ENCODE measurements at places on chromosomes 11 and 22. TPM values are rescaled to one million over a fixed set of nuclear protein-coding genes. Genes with fewer than 3 reads are reported as not detected.

The SLC5A12 gene
- 0.44 TPM for total RNA-seq

The BCO2 gene
- total RNA-seq = 2.2 TPM

The LARGE2 gene
- total RNA-seq = 67.4 TPM

The MRPL40 gene
- 42.7 TPM for total RNA-seq

The CCDC86 gene
- total RNA-seq = 63.8 TPM

The TENM4 gene
- 2.0 TPM for total RNA-seq

The CRYBB3 gene
- total RNA-seq = not detected

The AQP11 gene
- 11.5 TPM for total RNA-seq

The CECR2 gene
- total RNA-seq = 1.1 TPM

GRCh38 chr11:59000003-59000402, 60.7 kb downstream of the GLYATL1 start:
- H3K36me3 ChIP-seq = no peaks in the 10 kb centered on the region
- DNase-seq = no peak
- no peaks in the 10 kb centered on the region for H3K27me3 ChIP-seq
- H3K27ac ChIP-seq = peak overlapping the region; percentile 92

GRCh38 chr11:1442163-1442562, 44.4 kb downstream of the MOB2 start:
- no peaks in the 10 kb centered on the region for H3K27me3 ChIP-seq
- H3K36me3 ChIP-seq = no peaks in the 10 kb centered on the region
- no peak overlapping the region for H3K4me3 ChIP-seq

GRCh38 chr11:113562576-113562975, 87.4 kb upstream of the DRD2 start:
- H3K4me1 ChIP-seq = peaks cover 59% of the 10 kb centered on the region
- no peaks in the 10 kb centered on the region for H3K27me3 ChIP-seq
- no peak for DNase-seq
- peak overlapping the region; percentile 27 for H3K27ac ChIP-seq
- no peak overlapping the region for H3K4me3 ChIP-seq

DNA sequence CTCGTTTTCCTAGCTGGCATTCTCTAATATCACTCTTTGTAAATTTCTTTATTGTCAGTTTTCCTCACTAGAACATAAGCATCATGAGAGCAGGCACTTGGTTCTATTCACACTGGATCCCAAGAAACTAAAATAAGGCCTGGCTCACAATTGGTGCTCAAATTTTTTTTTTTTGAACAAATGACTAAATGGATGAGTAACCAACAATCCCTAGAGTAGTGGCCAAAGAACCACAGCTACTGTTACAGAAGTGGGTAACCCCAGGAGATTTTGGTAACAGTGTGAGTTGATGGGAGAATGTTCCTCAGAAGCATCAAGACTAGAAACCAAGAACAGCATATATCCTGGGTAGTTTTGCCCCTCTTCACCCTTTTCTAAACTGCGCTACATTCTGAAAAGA, 572.6 kb downstream of the INSC start:
- DNase-seq = no peak
- no peaks in the 10 kb centered on the region for H3K4me1 ChIP-seq
- H3K36me3 ChIP-seq = no peaks in the 10 kb centered on the region
- H3K4me3 ChIP-seq = no peak overlapping the region
- no peaks in the 10 kb centered on the region for H3K27me3 ChIP-seq

GRCh38 chr11:69834811-69835800, 15.9 kb upstream of the FGF3 start:
- no peak overlapping the region for H3K27ac ChIP-seq
- no peak overlapping the region for H3K4me3 ChIP-seq
- H3K36me3 ChIP-seq = no peaks in the 10 kb centered on the region
- no peak for DNase-seq
- no peaks in the 10 kb centered on the region for H3K4me1 ChIP-seq
- H3K27me3 ChIP-seq = no peaks in the 10 kb centered on the region

DNA sequence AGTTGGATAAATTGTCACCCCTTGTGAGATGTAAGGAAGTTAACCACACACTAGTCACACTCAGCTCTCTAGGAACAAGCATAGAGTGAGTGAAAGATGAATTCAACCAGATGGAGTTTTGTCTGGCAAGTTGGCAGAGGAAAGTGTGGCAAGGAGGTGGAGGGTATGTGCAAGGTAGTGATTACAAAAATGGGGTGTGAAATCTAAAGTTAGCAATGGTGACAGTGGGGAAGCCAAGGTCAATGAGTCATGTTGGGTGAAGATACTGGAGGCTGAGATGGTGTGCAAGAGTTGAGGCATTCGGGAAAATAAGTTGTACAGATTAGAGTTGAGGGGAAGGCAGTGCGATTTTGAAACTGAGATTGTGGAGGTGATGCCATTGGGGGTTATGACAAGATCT, 33.7 kb downstream of the MRGPRX2 start:
- DNase-seq = no peak
- H3K36me3 ChIP-seq = no peaks in the 10 kb centered on the region
- H3K4me1 ChIP-seq = no peaks in the 10 kb centered on the region
- no peaks in the 10 kb centered on the region for H3K27me3 ChIP-seq
- no peak overlapping the region for H3K4me3 ChIP-seq
- no peak overlapping the region for H3K27ac ChIP-seq

- H3K27me3 ChIP-seq = no peaks in the 10 kb centered on the region
- no peak overlapping the region for H3K4me3 ChIP-seq
- H3K27ac ChIP-seq = peak overlapping the region; percentile 89
- peaks cover 10% of the 10 kb centered on the region for H3K36me3 ChIP-seq
- H3K4me1 ChIP-seq = peaks cover 28% of the 10 kb centered on the region
- peak; percentile 53 for DNase-seq
These were observed 4.7 kb downstream of the KLHL35 start for GRCh38 chr11:75428281-75428724.

DNA sequence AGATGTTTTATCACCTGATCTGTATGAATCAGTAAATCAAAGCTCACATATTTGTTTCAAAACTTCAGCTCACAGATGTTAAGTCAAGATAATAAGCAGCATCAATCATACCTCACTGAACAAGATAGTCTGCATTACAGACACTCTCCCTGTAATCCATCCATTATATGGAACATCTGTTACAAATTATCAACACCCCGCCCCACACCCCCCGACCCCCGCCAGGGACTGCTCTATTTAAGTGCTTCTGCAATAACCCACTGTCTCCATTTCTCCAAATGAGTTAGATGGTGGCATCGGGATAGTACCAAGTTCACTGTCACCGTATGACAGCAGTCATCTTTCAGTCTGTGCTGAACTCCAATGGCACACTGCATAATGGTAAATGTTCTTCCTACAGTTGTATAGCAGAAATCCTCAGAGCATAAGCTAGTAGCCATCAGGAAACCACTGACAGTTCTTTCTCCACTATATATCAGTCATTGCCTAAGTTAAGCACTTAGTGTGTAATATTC, 447.0 kb upstream of the ARHGAP42 start:
- DNase-seq = no peak
- no peaks in the 10 kb centered on the region for H3K27me3 ChIP-seq
- H3K36me3 ChIP-seq = no peaks in the 10 kb centered on the region
- no peak overlapping the region for H3K27ac ChIP-seq

DNA sequence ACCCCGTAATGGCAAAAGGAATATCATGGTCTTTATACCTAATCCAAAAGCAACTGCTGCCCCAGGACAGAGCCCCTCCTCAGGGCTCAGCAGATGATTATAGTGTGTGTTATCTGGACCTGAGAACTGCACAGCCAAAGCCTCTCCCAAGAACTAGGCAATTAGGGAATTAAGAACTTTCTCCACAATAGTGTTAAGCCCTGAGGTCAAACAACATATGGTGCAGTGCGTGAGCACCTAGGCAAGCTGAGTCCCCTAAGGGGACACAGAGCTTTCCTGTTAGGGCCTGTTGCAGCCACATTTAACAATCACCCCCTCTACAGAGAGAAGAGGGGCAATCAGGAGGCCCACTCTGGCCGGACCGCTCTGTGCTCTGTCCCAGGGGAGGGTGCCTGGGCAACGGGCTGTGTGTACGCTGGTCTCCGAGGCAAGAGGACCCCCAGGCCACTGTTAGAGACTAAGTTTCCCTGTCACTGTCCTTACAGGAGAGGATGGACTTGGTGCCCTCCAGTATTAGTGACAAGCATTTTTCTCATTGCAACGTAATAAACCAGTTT, 1.4 kb upstream of the KCNJ5 start:
- H3K36me3 ChIP-seq = no peaks in the 10 kb centered on the region
- H3K4me1 ChIP-seq = peaks cover 10% of the 10 kb centered on the region
- no peak for DNase-seq
- no peak overlapping the region for H3K27ac ChIP-seq

DNA sequence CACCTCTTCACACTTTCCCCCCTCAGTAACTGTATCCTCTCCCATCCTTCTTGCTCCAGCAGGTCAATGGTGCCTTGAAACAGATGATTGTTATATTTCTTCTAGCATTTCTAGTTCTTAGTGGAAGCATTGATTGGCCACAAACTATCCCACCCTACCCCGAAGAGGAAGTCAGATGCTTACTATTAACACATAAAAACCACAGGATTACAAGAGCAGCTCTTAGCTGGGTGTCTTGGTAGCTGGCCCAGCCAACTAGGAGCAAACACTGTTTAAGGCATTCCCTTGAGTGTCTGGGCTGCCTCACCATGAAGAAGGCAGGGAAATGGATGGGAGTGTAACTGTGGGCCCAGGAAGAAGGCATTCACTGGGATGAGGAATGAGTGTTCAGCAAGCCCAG, 176.6 kb downstream of the GRIK4 start:
- no peak overlapping the region for H3K27ac ChIP-seq
- no peaks in the 10 kb centered on the region for H3K36me3 ChIP-seq
- H3K4me1 ChIP-seq = no peaks in the 10 kb centered on the region
- no peak overlapping the region for H3K4me3 ChIP-seq
- peak; percentile 3 for DNase-seq

DNA sequence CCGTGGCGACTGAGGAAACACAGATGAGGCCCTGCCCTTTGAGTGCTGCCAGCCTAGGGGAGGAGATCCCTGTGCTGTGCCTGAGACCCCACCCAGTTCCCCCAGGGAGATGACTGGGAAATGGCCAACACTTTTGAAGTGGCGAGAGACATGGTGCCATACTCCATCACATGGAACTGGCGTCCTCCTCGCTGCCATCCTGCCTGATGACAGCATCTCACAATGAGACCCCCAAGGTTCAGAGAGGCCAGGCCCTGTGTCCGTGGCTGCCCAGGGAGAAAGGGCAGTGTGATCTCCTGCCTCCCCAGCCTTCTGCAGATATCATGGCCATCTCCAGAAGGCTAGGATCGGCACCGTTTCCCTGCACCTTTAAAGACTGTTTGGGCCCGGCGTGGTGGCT, 31.1 kb downstream of the FAM83F start:
- H3K36me3 ChIP-seq = no peaks in the 10 kb centered on the region
- H3K27me3 ChIP-seq = no peaks in the 10 kb centered on the region
- H3K4me1 ChIP-seq = no peaks in the 10 kb centered on the region

- DNase-seq = peak; percentile 31
- H3K4me3 ChIP-seq = no peak overlapping the region
- H3K27ac ChIP-seq = no peak overlapping the region
- H3K4me1 ChIP-seq = no peaks in the 10 kb centered on the region
- H3K36me3 ChIP-seq = no peaks in the 10 kb centered on the region
- H3K27me3 ChIP-seq = no peaks in the 10 kb centered on the region
These were observed 32.8 kb upstream of the FGF3 start for GRCh38 chr11:69852056-69852455.

- DNase-seq = no peak
- no peaks in the 10 kb centered on the region for H3K27me3 ChIP-seq
- no peak within 1 kb of the TSS for H3K27ac ChIP-seq
- no peaks in the 10 kb centered on the region for H3K4me1 ChIP-seq
- no peaks in the 10 kb centered on the region for H3K36me3 ChIP-seq
- no peak within 1 kb of the TSS for H3K4me3 ChIP-seq
These were observed at the start of gene OR5A2 for GRCh38 chr11:59426361-59427067. OR5A2 (minus strand) TSS chr11:59426413; CDS start chr11:59422953, 3,460 bp downstream.

DNA sequence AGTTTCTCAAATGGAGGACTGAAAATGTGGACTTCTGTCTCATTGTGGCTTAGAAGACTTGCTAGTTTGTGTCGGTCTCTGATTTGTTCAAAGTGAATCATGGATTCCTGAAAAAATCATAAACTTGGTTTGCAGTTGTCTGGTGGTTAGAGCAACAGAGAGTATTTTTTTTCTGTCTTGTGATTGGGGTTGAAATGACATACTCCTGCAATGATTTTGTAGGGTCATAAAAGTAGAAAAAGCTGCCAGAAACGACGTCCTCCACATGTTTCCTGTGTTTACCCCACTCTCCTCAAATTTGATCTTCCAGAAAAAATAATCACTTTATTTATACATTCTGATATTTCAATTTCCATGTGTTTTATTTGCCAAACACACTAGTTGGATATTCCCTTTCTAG, 219.2 kb upstream of the PGR start:
- H3K27ac ChIP-seq = no peak overlapping the region
- DNase-seq = no peak
- H3K36me3 ChIP-seq = no peaks in the 10 kb centered on the region
- no peaks in the 10 kb centered on the region for H3K4me1 ChIP-seq
- H3K27me3 ChIP-seq = no peaks in the 10 kb centered on the region
- H3K4me3 ChIP-seq = no peak overlapping the region

DNA sequence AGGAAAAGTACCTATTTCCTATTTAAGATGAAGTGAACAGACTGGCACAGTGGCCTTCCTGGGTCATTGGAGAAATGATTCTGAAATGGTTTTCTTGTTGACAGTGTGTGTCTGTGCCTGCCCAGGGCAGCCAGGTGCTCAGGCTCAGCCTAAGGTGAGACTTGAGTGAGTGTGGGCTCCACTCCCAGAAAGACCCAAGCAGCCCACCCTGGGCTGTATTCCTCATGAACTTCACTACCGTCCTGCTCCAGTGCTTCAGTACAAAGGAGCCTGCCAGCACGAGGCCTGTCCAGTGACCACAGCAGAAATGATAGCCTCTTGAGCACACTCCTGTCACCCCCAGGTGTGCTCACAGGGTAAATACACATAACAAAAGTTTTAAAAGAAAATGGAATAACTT, 49.5 kb downstream of the GAB4 start:
- H3K27ac ChIP-seq = no peak overlapping the region
- H3K4me1 ChIP-seq = no peaks in the 10 kb centered on the region
- no peaks in the 10 kb centered on the region for H3K27me3 ChIP-seq
- no peak overlapping the region for H3K4me3 ChIP-seq
- no peaks in the 10 kb centered on the region for H3K36me3 ChIP-seq

- H3K36me3 ChIP-seq = no peaks in the 10 kb centered on the region
- no peaks in the 10 kb centered on the region for H3K4me1 ChIP-seq
- no peak overlapping the region for H3K4me3 ChIP-seq
- no peak for DNase-seq
These were observed 59.3 kb downstream of the CELSR1 start for GRCh38 chr22:46478083-46478551.

- no peak overlapping the region for H3K27ac ChIP-seq
- no peaks in the 10 kb centered on the region for H3K27me3 ChIP-seq
- H3K36me3 ChIP-seq = no peaks in the 10 kb centered on the region
- peak; percentile 2 for DNase-seq
- H3K4me1 ChIP-seq = no peaks in the 10 kb centered on the region
These were observed 3.9 kb upstream of the OR4C6 start for GRCh38 chr11:55658031-55658573.

- DNase-seq = peak; percentile 66
- H3K27ac ChIP-seq = peak overlapping the region; percentile 86
- H3K27me3 ChIP-seq = no peaks in the 10 kb centered on the region
- H3K4me3 ChIP-seq = no peak overlapping the region
These were observed 15.8 kb downstream of the UPB1 start for GRCh38 chr22:24510637-24511625.
